ENCODE measurements at places on chromosomes 6 and 20.
A peak's percentile ranks its signal among the peaks of the same experiment; 100 is the strongest.

- peak; percentile 81 for DNase-seq
Observed at GRCh38 chr20:52959125-52959524, 13.0 kb upstream of the TSHZ2 start.

DNA sequence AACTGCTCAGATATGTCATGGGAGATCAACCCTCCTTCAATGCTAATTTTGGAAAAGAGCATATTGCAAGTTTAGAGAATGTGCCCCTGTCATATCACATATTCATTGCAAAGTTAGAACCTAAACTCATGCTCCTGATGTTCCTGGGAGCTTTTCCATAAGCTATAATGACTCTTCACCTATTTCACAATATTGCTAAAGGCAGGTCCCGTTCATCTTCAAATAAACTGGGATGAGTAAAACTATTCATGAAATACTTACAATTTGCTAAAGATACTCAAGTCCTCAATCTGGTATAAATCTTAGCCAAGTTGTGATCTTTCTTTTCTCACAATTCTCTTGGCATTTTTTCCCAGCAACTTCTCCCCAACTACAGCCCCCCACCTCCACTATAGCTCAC, 121.7 kb upstream of the TNFAIP3 start:
- DNase-seq: no peak

DNA sequence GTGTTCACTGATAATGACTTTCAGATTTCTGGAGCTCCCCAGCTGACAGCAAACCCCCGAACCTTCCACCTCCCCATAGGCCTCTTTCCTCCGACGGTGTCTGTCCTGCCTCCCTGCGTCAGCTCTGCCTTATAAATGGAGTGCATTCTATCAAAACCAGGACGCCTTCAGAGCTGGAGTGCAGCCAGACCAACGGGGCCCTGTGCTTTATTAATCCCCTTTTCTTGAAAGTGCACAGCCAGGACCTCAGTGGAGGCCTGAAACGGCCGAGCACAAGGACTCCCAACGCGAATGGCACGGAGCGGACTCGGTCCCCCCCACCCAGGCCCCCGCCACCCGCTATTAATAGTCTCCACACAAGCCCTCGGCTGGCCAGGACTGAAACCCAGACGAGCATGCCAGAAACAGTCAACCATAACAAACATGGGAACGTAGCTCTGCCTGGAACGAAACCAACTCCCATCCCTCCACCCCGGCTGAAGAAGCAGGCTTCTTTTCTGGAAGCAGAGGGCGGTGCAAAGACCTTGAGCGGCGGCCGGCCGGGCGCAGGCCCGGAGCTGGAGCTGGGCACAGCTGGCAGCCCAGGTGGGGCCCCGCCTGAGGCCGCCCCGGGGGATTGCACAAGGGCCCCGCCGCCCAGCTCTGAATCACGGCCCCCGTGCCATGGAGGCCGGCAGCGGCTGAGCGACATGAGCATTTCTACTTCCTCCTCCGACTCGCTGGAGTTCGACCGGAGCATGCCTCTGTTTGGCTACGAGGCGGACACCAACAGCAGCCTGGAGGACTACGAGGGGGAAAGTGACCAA, 42.3 kb upstream of the NAA20 start:
- no peak for DNase-seq

- no peak for DNase-seq
Observed at GRCh38 chr6:30149858-30150550, 11.0 kb downstream of the TRIM10 start.

DNA sequence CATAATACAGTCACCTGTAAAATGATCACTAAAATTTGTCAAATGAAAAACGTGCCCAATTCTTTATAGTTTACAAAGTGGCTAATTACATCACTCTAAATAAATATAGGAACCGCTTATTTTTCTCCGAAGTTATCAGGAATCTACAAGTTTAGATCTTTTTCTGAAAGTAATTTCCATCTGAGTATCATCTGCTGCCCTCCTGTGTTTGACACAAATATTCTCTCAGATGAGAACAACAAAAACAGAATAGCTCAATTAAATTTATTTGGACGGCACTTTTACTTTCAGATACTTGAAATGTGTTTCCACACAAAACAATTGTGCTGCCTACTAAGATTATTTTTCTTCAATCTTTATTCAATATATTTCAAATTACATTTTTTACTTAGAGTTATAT, 5.0 kb downstream of the SF3B5 start:
- DNase-seq: no peak

DNA sequence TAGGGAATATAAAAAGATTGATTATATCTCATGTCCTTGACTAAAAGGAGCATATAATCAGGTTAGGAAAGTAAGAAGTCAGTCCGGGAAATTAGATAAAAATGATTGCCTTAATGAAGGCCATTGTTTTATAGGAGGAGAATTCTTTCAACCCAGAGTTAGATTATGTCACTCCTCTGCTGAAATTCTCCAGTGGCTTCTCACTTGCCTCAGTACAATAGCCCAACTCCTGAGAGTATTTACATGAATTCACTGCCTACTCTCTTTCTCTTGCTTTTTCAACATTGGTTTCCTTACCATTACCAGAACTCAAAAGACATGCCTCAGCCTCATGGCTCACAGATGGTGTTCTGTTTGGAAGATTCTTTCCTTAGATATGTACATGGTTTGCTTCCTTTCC, 114.9 kb downstream of the EPHA7 start:
- no peak for DNase-seq

DNA sequence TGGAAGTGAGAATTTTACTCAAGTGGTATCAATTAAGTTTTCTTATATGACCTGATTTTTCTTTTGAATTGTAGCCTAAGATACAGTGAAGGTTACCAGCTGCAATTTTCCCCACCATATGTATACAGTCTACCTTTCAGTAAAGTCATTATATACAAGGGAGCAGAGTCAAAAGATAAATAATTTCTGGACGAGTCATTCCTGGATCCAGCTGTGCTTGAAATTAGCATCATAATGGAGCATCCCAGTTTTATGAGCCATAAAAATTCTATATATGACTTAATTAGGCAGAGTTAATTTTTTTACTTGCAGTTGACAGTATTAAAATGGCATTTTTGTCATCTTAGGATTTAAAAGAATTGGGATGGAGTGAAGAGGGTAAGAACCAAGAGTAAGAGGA, 1008.4 kb downstream of the PHF3 start:
- peak; percentile 28 for DNase-seq

GRCh38 chr6:153092082-153093013, 38.7 kb downstream of the RGS17 start:
- peak; percentile 15 for DNase-seq

GRCh38 chr6:169723200-169723909, 945 bp downstream of the PHF10 start:
- no peak for DNase-seq

DNA sequence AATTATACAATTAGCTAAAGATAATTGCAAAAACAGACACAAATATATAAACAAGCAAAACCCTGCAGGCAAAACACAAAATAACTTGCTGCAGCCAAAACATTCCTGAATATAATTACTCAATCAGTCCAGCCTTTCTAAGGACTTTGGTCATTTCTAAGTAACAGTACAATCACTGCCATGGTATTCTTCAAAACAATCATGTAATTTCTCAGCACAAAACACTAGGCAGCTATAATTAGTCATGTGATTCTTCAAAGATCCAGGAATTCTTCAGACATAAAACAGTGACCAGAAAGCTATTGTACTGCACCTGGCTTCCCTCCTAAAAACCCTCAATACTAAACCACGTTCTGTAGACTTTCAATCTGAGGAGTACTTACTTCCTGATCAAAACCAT, 881.1 kb downstream of the EPHA7 start:
- no peak for DNase-seq

GRCh38 chr20:58636396-58636982, 14.6 kb upstream of the STX16 start:
- DNase-seq: no peak

- DNase-seq: no peak
Observed at GRCh38 chr20:53752971-53753879, 159.6 kb upstream of the ZNF217 start.

GRCh38 chr20:46122071-46122470, 4.0 kb downstream of the CD40 start:
- DNase-seq: no peak

GRCh38 chr6:36539814-36540568, 7.3 kb downstream of the STK38 start:
- DNase-seq: no peak

DNA sequence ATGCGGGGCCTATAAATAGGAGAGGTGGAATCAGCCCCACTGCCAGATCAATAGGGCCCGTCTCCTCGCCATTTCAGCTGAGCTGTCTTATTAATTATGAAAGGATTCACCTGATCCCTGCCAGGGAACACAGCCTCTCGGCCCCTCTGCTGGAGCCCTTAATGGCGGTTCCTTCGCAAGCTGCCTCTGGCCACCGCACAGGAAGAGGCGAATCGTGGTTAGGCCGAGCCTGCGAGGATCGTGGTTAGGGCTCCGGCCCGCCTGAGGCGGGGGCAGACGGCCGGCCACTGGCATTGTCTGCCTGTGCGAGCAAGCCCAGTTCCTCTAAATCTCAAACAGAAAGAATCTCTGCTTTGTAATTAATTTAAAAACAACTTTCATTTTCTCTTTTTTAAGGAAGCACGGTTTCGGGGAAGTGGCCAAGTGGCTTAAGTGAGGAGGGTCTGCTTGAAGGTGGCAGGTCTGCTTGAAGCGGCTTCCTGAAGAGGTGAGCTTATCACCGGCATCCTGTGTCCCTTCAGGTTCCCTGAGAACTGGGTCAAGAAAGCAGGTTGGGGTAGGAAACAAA, 9.2 kb downstream of the NRN1 start:
- DNase-seq: no peak

- no peak for DNase-seq
Observed at GRCh38 chr6:1609041-1609647, 571 bp upstream of the FOXC1 start.

- DNase-seq: no peak
Observed at GRCh38 chr20:60669211-60669610, 582.9 kb upstream of the CDH4 start.

GRCh38 chr6:30877419-30878262, 6.7 kb upstream of the DDR1 start:
- peak; percentile 88 for DNase-seq

- DNase-seq: no peak
Observed at GRCh38 chr20:47676912-47677634, 108.2 kb downstream of the SULF2 start.

GRCh38 chr20:47664068-47664437, 121.2 kb downstream of the SULF2 start:
- DNase-seq: no peak

- DNase-seq: no peak
Observed at GRCh38 chr6:35328108-35328723, 14.1 kb upstream of the PPARD start.

Data from NCI-H748 treated with DMSO at 0.1 percent for 48 hours (cell line).